ENCODE measurements at places on chromosomes 2 and 18.

DNA sequence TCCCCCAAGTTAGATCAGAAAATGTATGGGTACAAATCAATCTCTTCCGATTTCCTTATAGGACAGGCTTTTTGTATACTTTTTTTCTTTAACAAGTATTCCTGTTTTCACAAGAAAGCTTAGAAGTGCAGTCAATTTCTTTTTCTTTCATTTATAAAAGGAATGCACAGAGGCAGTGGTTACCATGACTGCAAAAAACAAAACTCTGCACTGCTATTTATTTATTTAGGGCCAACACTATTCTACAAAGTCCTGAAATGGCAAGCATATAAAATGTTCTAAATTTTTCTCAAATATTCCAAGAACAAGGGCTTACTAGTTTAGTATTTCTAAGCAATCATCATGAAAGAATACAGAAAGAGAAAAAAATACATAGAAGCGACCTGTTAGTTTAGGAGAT is 22.2 kb downstream of the ATAD2B start:
- no peak for DNase-seq

- DNase-seq, result no peak
Observed at GRCh38 chr2:72576459-72576858, 249.4 kb downstream of the EXOC6B start.

GRCh38 chr2:127893494-127893893 is 7.7 kb upstream of the AMMECR1L start:
- no peak for DNase-seq

GRCh38 chr18:63161761-63162195 is 157.8 kb downstream of the BCL2 start:
- DNase-seq, result peak; percentile 94

DNA sequence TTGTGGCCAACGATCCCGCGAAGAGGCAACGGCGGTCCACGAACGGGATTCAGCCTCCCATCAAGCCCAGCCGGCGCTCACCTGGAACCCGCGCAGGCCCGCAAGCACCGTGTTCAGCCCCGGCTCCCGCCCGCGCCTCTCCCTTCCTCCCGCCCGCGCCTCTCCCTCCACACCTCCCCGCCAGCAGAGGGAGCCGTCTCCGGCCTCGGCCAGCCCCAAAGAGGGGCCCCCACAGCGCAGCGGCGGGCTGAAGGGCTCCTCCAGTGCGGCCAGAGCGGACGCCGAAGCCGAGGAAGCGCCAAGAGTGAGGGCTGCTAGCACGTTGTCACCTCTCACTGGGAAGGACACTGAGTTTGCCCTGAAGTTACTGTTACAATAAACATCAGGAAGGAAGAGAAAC is 55.3 kb upstream of the LAPTM4A start:
- no peak for DNase-seq

DNA sequence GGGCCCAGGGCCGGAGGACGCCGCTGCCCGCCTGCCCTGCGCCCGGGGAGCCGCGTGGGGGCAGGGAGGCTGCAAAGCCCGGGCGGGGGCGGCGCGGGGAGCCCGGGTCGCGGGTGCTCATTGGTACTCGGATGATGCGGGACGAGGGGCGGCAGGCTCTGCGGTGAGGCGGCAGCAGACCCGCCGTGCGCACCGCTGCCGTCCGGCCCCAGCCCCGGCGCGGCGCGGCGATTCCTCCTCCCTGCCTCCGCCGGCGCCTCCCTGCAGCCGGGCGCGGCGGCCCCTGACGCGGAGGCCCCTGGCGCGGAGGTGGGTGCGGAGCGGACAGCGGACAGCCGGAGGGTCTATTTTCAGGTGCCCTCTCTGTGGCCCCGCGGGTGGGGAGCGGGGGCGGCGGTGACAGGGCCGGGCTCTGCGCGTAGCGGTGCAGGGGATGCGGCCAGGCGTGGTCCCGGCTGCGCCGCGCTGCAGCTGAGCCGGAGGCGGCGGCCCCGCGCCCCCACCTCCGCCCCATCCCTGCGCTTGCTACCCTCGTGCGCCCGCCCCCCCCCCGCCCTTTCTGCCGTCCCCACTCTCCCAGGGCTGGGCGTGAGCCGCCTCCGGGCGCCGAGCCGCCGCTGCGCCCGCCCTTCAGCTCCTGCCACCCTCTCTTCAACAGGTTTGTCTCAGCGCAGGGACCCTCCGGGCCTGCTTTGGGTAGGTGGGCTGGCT is 640 bp downstream of the SPTBN1 start:
- DNase-seq, result peak; percentile 21

- DNase-seq, result no peak
Observed at GRCh38 chr2:6924924-6925409, 7.8 kb downstream of the RNF144A start.

GRCh38 chr2:116109471-116109870 is 1667.0 kb downstream of the DPP10 start:
- no peak for DNase-seq

DNA sequence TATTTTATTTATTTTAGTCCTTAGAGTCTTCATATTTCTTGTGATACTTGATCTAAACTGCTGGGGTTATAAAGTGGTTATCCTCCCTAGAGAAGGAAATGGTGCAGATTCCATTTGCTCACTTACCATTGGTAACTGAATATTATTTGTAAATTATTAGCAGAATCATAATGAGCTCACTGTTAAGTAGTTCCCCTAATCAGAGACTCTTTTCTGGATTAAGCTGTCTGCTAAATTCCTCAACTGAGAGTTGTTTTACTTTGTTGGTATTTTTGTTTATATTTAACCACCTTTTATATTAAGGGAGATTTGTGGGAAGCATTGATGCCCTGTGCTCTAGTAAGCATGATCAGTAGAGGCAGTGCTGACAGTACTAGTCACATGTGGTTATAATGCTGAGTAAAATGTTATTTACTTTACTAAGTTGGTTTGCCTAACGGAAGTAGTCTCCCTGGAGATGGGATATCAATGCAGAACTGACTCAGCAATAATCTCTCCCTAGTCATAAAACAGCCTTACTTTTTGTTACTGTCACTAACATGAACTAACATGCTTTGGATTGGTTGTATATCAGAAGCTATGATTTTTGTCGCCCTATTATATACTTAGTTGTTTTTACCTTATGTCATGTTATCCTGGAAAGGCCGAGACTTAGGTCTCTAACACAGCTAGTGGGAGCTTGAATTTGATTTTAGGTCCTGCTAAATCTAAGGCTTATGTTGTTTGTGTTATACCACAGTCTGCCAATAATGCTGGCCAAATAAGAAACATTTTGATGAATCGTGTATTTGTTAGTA is 166.7 kb downstream of the MCFD2 start:
- peak; percentile 87 for DNase-seq

- DNase-seq, result peak; percentile 37
Observed at GRCh38 chr2:174664084-174664759, 66.6 kb upstream of the WIPF1 start.

DNA sequence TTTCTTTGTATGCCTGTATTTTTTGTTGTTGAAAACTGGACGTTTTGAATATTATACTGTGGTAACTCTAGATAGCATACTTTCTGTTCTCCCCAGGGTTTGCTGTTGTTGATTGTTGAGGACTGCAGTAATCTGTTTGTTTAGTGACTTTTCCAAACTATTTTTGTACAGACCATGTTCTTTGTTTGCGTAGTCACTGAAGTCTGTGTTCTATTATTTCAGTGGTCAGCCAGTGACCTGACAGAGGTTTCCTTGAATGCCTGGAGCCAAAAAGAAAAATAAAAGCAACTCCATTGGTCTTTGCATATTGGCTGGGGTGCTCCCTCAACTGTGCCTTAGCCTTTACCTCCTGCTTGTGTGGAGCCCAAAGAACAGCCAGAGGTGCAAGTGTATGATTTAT is 42.7 kb upstream of the PHLPP1 start:
- peak; percentile 10 for DNase-seq

- DNase-seq, result peak; percentile 92
Observed at GRCh38 chr2:26086155-26086637, 52.3 kb downstream of the RAB10 start.

- peak; percentile 23 for DNase-seq
Observed at GRCh38 chr2:185919155-185919554, 180.6 kb downstream of the FSIP2 start.

DNA sequence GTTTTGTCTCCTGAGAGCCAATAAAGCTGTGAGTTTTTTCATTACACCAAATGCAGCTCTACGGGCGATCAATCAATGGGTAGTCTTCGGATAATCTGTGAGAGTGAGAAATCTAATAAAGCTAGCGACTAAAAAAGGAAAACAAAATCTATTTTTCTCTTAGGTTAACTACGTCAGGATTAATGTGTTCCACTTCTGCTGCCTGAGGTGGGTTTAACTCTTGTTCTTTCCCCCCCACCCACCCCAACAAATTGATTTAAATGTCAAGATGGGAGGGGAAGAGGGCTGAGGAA is 63.0 kb upstream of the PSMD14 start:
- no peak for DNase-seq

DNA sequence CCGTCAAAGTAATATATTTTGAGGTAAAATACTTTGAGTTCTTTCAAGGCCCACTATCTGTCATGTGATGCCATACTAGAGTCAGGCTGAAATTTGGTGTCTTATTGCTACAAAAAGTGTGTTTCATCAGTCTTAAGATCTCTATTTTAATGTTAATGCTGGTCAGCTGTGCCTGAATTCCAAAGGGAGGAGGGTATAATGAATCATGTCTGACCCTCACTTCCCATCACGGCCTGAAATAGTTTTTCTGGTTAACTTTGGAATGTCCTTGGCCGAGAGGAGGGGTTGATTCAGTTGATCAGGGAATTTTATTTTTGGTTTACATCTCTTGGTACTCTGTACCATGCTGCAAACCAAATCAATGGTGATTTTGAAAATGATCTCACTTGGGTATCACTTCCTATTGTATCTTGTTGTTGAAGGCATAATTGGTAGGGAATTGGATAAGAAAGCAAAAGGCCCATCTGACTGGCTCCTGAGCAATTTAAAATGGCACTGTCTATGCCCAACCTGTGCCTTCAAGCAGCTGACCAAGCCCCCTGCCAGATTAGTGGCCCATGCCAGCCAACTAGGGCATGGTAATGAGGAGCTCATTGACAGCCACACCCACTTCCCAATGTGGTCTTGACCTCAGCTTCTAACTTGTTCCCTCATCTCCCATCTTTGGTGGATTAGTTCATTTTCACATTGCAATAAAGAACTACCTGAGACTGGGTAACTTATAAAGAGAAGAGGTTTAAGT is 6.1 kb upstream of the SLC35F5 start:
- peak; percentile 88 for DNase-seq

DNA sequence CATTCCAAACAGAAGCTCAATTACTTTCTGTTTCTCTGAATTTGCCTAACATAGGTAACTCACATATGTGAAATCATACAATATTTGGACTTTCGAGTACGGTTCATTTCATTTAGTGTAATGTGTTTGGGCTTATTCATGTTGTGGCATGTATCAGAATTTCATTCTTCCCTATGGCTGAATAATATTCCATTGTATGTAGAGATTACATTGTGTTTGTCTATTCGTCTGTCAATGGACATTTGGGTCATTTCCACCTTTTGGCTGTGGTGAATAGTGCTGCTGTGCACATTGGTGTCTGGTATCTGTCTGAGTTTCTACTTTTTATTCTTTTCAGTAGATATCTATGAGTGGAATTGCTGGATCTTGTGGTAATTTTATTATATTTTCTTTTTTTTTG is 43.9 kb downstream of the LBH start:
- no peak for DNase-seq

- no peak for DNase-seq
Observed at GRCh38 chr18:35271656-35272055, 18.4 kb downstream of the ZSCAN30 start.

- no peak for DNase-seq
Observed at GRCh38 chr2:236997069-236997715, 88.5 kb upstream of the COPS8 start.

DNA sequence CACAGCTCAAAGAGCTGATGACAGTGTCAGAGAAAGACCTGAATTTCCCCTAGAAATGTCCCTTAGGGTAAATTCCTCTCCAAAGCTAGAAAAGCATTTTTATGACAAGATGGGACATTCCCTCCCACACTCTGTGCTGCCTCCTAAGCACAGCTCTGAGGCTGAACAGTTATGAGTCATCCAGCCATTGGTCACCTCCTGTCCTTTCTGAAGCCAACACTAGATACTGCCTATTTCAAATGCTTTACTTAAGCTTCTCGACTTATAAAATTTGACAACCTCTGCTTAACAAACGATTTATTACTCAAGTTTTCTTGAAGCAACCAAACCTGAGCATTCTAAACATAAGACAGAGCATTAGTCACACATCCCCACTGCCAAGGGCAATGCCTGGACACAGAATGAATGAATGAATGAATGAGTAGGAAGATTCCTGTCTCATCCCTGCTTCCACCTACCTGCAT is 35.4 kb downstream of the B4GALT6 start:
- DNase-seq, result peak; percentile 63

DNA sequence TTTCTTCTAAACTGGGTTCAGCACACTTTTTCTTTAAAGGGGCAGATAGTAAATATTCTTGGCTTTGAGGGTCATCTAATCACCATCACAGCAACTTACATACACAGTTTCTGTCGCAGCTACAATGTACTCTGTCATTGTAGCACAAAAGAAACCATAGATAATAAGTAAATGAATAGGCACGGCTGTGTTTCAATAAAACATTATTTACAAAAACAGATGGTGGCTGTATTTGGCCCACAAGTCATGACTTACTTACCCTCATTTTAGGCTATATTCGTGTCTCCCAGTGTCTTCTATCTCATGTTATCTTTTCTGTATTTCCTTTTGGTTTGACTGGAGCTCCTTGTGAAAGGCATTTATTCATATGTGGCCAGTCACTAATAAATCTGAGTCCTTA is 168.3 kb downstream of the MAP2 start:
- no peak for DNase-seq

DNA sequence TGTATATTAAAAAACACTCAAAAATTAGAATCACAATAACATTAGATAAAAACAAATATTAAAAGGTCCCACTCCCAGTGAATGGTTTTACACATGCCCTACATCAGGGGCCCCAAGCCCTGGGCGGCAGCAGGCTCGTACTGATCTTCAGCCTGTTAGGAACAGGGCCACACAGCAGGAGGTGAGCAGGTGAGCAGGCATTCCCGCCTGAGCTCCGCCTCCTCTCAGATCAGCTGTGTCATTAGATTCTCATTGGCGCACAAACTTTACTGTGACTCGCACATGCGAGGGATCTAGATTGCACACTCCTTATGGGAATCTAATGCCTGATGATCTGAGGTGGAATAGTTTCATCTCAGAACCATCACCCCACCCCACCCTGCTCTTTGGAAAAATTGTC is 74.2 kb downstream of the MBD2 start:
- DNase-seq, result no peak

DNA sequence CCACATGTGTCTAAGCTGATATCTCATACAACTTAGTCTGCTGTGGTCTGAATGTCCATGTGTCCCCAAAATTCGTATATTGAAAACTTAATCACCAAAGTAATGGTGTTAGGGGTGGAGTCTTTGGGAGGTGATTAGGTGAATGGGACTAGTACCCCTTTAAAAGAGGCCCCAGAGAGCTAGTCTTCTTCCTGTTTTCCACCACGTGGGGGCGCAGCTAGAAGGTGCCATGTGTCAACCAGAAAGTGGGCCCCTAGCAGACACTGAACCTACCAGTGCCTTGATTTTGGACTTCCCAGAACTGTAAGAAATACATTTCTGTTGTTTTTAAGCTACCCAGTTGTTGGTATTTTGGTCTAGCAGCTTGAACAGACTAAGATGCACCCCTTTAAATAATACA is 86.6 kb downstream of the ASB1 start:
- peak; percentile 77 for DNase-seq

Data from fibroblast of mammary gland (primary cell).